ENCODE measurements at places on chromosomes 4 and X.

DNA sequence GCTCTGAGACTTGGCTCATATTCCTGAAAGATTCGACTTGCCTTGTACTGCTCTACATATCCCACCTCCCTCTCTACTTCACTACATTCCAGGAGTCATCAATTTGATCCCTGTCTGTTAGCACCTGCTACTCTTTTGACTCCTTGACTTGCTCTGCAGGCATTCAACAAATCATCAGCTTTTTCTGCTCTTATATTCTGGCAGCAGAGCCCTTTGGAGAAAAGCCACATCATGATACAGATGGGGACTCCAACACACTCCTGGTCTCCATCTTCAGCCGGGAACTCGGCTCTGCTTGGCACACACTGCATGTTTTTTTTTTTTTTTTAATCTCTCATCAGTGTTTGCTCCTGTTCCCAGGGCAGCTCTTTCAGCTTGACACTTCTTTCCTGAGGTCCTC, 293.2 kb upstream of the LCORL start:
- H3K27ac ChIP-seq, result no peak overlapping the region
- H3K4me3 ChIP-seq, result no peak overlapping the region
- H3K4me1 ChIP-seq, result no peaks in the 10 kb centered on the region

- no peak overlapping the region for H3K27ac ChIP-seq
- no peaks in the 10 kb centered on the region for H3K36me3 ChIP-seq
- H3K4me3 ChIP-seq, result no peak overlapping the region
- no peaks in the 10 kb centered on the region for H3K27me3 ChIP-seq
- no peak for DNase-seq
Observed at GRCh38 chr4:123349421-123350190, 47.0 kb upstream of the SPRY1 start.

- no peaks in the 10 kb centered on the region for H3K4me1 ChIP-seq
- DNase-seq, result no peak
- no peak overlapping the region for H3K27ac ChIP-seq
Observed at GRCh38 chrX:21699136-21699535, 41.0 kb upstream of the KLHL34 start.

- H3K27me3 ChIP-seq, result no peaks in the 10 kb centered on the region
- no peak overlapping the region for H3K27ac ChIP-seq
- H3K36me3 ChIP-seq, result no peaks in the 10 kb centered on the region
- no peak for DNase-seq
- no peak overlapping the region for H3K4me3 ChIP-seq
Observed at GRCh38 chrX:119201570-119201969, 34.5 kb upstream of the PGRMC1 start.

- H3K27ac ChIP-seq, result peak overlapping the region; percentile 74
- no peaks in the 10 kb centered on the region for H3K4me1 ChIP-seq
- H3K4me3 ChIP-seq, result no peak overlapping the region
- no peaks in the 10 kb centered on the region for H3K36me3 ChIP-seq
- DNase-seq, result no peak
Observed at GRCh38 chrX:13898083-13898482, 81.2 kb upstream of the GPM6B start.

DNA sequence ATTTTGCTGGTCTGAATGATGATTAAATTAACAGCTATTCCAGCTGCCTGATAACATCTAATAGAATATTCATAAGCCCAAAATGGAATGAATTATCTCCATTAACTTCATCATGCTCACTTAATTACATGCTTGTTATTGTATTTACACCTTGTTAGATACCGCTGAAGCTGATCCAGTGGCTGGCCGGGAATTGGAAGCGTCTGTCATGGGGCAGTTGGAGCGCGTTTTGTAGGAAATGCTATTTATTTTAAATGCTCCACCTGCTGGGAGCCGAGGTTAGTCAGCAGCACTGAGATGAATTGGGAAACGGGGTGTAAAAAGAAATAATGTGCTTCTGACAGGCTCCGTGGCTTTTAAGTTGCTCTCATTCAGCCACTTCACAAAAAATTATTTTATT, 25.2 kb downstream of the ARX start:
- no peaks in the 10 kb centered on the region for H3K27me3 ChIP-seq
- H3K36me3 ChIP-seq, result no peaks in the 10 kb centered on the region
- H3K4me1 ChIP-seq, result no peaks in the 10 kb centered on the region
- H3K4me3 ChIP-seq, result no peak overlapping the region
- DNase-seq, result no peak

DNA sequence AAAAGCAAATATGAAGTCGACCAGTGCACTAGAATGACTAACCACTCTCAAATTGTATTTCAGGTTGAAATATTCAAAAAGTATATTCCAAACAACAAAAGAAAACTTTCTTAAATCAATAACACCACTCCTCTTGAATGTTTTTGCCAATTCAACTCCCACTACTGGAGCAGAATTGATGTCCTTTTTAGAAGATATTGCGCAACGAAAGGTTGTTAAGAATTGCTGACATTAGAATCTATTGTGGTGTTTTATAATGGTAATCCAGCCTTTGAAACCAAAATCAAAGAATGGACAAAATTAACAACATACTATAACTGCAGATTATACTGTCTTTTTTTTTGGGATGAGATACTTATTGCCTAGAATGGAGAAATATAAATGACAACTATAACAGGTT, 331.3 kb downstream of the GRXCR1 start:
- no peak for DNase-seq
- H3K27ac ChIP-seq, result no peak overlapping the region
- H3K4me3 ChIP-seq, result no peak overlapping the region
- H3K4me1 ChIP-seq, result no peaks in the 10 kb centered on the region

DNA sequence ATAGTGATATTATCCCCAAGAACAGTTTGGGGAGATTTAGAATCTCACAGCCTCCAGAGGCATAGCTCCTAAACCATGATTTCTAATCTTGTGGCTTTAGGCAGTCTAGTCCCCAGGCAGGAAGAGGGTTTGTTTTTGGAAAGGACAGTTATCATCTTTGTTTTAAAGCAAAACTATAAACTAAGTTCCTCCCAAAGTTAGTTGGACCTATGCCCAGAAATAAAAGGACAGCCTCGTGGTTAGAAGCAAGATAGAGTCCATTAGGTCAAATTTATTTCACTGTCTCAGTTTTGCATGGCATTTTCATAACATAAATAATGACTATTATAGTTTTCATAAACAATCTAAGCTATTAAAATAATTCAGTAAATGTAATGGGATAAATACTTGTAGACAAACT, 120.5 kb downstream of the MAGEC2 start:
- H3K27me3 ChIP-seq, result no peaks in the 10 kb centered on the region
- DNase-seq, result no peak
- no peak overlapping the region for H3K4me3 ChIP-seq
- H3K27ac ChIP-seq, result no peak overlapping the region
- no peaks in the 10 kb centered on the region for H3K36me3 ChIP-seq

All from breast epithelium (tissue), 4 donors.